Right ventricle myocardium superior (tissue), 1 donor: ENCODE measurements at places on chromosomes 1 and 21.

GRCh38 chr1:18088077-18088594 lies 19.5 kb upstream of the IGSF21 start:
- no peak for DNase-seq

DNA sequence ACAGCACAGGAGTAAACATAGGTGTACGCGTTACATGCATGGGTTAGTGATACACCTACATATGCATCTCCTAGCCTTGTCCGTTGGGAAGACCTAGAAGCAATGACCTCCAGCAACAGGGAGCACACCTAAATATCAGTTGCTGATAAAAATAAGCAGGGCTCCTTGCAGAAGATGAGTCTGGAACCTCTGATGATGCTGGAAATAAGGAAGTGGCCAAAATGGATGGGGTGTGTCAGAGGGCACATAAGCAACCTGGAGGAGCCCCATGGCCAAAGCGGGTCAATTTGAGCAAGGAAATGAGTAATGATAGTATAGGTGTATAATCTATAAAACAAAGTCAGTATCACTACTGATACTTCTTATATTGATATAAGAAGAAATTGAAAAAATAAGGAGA lies 13.7 kb downstream of the ADARB1 start:
- DNase-seq: no peak

- no peak for DNase-seq
Measured at GRCh38 chr1:211066781-211067384, 67.1 kb downstream of the KCNH1 start.

GRCh38 chr1:64898107-64898861 lies 68.1 kb downstream of the JAK1 start:
- DNase-seq: peak; percentile 85

- peak; percentile 67 for DNase-seq
Measured at GRCh38 chr1:111990026-111990877, 784 bp upstream of the KCND3 start.

GRCh38 chr1:206066479-206067171 lies 13.7 kb downstream of the RHEX start:
- DNase-seq: no peak

DNA sequence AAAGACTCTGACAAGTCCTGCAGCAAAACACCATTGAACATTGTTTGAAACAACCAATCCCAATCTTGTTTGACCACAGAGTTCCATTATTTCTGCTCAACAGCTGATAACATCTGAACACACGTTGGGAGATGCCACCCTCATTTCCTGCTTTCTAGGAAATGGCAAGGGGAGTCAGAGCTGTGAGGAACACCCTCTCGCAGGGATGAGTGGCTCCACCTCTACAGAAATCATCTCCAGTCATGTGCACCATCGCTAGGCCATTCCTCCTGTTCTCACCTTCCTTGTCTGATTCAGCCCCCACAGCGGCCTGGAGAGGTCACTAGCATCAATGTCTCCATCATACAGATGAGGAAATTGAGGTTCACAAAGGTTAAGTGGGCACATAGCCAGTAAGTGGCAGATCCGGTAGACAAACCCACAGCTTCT lies 22.4 kb upstream of the RUNX3 start:
- DNase-seq: no peak

DNA sequence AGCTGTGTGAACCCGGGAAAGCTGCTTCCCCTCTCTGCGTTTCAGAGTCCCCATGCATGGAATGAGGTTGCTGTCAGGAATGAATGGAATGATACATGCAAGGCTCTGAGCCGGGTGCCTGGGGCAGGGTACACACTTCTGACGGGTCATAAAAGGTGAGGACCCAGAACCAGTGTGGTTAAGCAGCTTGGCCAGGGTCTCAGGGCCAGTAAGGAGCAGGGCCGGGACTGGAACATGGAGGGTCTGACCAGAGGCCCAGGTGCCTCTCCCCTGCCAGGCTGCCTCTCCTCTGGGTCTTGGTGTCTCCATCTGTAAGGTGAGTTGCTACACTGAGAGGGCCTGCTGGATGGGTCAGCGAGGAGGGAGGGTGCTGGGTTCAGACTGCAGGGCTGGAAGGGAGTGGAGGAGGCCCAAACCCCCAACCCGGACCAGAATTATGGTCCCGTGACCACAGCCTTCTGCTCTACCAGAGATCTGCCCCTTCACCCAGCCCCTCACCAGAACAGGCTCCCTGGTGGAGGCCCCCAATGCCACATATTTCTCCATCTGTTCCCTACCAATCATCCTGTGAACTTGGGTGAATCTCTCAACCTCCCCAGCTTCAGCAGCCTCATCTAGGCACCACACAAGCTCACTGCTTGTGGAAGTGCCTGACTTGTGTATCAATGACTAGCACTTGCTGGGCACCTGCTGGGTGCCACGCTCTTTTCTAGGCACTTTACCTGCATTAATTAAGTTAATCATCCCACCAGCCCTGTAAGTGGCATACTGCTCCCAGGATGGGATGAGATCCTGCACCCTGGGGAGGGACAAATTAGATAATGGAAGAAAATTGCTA lies 16.2 kb upstream of the LRP8 start:
- DNase-seq: no peak

GRCh38 chr1:54835131-54835898 lies 34.2 kb upstream of the TTC22 start:
- DNase-seq: no peak

GRCh38 chr1:222967466-222968240 lies 152.8 kb downstream of the DISP1 start:
- DNase-seq: no peak

DNA sequence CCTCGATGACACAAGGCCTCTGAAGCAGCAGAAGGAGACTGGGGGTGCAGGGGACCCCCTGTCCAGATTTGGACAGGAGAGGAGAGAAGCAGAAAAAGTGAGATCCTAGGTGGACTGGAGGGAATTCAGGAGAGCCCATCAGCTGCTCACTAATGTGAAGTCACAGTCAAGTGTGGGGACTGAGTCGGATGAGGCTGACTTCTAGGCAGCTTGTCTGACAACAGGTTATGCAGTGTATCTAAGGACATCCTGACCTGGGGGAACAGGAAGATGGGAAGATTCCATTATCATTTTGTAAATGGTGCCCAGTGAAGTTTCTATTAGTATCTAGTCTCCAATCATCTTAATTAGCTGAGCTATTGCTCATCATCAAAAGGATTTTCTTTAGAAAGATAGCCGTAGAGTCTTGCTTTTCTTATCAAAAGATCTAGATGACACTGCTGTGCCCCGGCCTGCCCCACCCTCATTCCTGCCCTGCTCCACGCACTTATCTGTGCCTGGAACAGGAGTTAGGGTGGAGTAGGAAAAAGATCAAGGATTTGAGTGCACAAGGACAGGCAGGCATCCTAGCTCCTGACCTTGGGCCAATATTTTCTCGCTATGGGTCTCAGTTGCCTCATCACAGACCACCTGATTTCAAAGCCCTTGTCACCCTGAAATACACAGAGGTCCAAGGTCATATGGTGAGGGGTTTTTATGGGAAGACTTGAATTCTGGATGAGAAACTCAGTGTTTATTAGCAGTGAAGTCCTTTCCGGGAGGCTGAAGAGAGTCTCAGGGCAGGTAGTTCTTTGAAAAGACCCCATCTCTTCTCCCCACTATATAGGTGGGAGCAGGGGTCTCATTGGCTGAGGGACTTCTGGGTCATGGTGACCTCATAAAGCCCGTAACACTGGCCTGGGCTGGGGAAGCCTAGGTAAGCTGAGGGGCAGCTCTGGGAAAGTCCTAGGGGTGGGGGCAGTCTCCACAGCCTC lies at the start of gene MROH7:
MROH7 (plus strand) TSS at position 924 of the 974 bp plus-strand sequence. CDS start 11,141 bp downstream, outside the sequence.
- DNase-seq: no peak

- no peak for DNase-seq
Measured at GRCh38 chr1:66576645-66577044, 42.7 kb downstream of the SGIP1 start.

DNA sequence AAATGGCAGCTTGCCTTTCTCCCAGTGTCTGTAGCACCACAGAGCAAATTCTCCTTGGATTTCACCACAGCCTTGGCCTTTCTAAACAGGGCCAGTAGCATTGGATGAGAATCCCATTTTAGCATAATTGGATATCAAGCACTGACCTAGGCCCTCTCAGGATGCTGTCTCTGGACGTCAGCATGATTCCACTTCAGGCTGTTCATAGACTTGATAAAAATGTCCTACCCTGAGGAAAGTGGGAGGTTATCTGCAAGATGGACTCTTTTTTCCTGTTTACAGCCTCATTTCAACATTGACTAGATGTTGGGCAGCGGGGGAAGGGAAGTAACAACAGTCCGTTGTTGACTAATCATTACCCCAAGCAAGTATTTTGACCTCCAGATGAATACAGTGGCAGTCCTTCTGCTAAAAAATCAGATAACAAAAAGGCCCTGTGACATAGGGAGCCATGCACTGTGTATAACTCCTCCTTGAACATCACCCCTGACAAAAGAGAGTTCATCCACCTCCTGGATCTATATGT lies 5.2 kb downstream of the NPL start:
- no peak for DNase-seq

- no peak for DNase-seq
Measured at GRCh38 chr1:8847990-8848389, 30.5 kb downstream of the ENO1 start.

DNA sequence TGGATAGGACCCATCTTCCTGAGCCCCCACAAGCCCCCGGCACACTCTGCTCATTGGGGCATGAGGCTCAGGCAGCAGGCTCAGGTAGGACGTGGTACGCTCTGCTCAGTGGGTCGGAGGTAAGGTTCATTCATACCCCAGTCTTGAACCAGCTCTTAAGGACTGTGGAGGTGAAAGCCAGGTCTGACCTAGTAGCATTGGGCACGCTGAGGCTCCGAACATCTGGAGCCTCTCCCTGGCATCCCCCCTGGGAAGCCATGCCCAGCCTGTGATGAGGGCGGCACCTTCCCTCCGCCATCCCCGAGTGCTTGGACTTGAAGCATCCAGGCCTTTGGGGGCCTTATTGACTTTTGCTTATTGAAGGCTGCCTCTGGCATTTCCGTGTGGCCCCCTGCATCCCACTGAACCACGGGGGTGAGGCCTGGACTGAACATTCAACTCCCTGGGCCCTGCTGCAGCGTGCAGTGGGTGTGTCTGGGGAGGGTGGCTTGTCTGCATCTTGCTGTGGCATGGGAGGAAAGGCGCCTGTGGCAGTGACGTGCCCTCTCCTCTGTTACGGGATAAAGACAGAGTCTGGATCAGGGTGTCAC lies 50.0 kb downstream of the FAAP20 start:
- DNase-seq: peak; percentile 14

DNA sequence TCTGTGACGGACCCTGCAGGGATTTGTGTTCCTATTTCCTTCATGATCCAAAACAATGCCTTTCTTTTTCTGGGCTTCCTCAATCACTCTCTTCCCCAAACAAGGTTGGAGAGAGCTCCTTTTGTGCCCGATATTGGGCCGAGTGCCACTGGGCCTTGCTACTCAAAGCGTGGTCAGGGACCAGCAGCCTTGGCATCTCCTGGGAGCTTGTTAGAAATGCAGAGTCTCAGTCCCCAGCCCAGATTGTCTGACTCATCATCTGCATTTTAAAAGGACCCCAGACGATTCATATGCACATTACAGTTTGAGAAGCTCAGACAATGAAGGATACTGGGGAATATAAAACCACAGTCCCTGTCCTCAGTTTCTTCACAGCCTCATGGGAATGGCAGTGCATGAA lies 19.9 kb downstream of the ADORA1 start:
- no peak for DNase-seq

GRCh38 chr21:35390013-35390776 lies 341.1 kb upstream of the RUNX1 start:
- no peak for DNase-seq

DNA sequence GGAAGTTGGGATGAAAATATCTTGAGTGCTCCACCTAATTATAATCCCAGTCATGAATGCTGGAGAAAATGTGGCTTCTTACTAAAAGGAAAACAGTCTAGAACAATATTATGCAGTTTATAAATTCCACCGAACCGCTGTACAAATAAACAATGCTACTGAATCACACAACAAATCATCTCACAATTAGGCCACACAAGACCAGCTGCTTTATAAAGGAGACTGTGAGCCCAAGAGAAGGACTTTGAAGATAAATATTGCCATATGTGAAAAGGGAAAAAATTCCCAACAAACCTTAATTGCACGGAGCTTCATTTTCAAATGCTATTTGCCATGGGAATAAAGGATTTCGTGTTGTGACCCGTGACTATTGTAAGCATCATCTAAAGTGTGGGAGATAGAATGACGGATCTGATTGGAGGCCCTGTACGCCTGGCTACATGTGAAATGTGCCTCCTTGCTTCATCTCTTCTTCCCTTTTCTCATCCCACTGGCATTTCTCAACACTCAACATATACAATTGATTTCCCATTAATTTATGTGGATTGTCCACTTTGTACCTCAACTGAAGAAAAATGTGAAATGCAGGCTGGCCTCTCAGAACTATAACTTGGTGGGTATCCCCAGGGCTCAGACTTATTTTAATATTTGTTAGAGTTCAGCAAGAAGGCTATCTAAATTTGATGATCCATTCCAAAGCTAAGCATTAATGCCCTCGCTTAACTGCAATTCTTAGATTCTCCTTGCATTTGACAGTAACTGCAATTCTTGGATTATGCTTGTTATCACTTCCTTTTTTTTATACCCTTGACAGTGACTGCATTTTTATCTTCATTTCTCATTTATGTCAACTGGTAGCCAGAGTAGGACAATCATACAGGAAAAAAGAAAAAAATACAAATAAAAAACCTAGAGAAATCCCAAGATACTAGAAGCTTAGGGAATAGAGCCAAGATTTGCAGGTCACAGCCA lies 122.3 kb downstream of the TGFB2 start:
- no peak for DNase-seq

GRCh38 chr1:1403653-1404052 lies 3.4 kb downstream of the MRPL20 start:
- no peak for DNase-seq

GRCh38 chr1:71093938-71094337 lies 13.1 kb upstream of the ZRANB2 start:
- DNase-seq: no peak

- no peak for DNase-seq
Measured at GRCh38 chr1:8938232-8938999, 7.3 kb upstream of the CA6 start.

- DNase-seq: no peak
Measured at GRCh38 chr1:211895126-211895759, 64.7 kb upstream of the LPGAT1 start.

DNA sequence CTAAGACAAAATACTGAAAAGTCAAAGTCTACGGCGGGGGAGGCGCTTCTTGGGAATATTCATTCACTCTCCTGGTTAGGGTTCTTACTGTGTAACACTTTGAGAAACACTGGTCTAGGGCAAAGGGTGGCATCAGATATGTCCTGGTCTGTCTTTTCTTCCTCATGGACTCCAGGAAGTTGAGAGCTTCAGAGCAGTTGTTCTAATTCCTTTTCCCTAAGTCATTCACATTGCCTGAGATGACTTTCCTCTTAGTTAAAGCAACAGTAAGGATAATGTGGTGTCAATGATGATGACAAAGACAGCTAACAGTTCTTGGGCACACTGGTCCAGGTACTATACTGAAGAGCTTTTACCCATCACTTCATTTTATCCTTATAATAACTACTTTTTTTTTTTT lies 27.0 kb downstream of the FGGY start:
- no peak for DNase-seq
